Eye (tissue), 1 donor: ENCODE measurements at places on chromosomes 13 and 19.
A peak's percentile ranks its signal among the peaks of the same experiment; 100 is the strongest.

- DNase-seq: no peak
Measured at GRCh38 chr13:71603255-71603654, 263.7 kb downstream of the DACH1 start.

DNA sequence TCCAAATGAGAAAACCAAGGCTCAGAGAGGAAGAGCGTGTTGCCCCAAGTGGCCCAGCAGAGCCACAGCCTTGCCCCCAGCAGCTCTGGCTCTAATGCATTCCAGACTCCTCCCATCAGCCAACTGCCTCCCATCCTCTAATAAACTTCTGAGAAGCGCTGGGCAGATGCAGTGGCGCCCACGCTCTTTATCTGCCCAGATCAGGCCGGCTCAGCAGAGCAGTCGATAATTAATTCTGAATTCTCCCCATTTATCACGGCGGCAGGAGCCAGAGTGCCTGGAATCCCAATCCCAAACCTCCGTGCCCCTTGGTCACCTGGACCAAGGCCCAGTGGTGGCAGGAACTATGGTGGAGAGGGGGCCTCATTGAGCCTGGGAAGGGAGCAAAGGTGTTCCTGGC, 13.9 kb downstream of the TINCR start:
- peak; percentile 34 for DNase-seq

DNA sequence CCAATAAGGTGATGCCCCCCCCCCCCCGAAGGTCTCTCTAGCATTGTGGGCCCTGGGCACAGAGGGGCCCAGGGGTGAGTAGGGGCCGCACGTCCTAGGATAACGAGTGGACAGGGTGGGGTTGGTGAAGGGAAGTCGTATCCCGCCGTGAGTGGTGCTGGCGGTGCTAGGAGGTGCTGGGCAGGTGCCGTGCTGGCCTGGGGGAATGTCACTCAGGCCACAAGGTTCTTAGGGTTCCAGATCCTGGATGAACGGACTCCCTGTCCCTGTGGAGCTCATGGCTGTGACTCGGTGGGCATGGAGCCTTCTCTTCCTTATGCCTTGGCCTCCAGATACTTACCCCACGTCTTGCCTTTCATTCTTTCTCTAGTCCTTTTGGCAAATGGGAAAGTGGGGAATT, 157.4 kb upstream of the SOX1 start:
- no peak for DNase-seq

DNA sequence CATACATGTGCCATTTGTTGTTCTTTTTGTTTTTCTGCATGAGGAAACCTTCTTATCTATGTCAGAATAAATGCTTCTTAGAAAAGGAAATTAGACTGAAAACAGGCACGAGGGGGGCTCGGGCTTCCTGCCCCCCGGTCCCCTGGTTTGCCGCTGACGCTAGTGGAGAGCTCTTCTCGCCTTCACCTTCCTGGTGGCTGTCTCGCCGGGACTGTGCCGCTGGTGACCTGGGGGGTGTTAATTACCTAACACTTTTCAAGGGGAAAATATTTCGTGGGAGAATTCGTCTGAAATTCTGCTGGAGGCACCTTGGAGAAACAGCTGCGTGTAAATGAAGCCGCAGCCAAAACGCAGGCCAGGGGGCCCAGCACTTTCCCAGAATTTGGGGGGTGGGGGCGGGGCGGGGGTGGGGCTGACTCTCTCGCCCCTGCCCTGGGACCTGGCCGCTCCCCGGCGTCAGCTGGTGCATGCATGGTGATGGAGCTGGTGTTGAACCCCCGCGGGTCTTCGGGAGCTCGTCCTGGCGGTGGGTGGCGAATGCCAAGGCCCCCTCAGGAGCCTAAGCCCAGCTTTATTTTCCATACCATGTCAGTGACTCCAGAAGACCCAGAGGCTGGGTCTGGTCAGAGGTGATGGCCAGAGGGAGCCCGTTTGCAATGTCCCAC, 58.3 kb upstream of the MCF2L start:
- DNase-seq: no peak

DNA sequence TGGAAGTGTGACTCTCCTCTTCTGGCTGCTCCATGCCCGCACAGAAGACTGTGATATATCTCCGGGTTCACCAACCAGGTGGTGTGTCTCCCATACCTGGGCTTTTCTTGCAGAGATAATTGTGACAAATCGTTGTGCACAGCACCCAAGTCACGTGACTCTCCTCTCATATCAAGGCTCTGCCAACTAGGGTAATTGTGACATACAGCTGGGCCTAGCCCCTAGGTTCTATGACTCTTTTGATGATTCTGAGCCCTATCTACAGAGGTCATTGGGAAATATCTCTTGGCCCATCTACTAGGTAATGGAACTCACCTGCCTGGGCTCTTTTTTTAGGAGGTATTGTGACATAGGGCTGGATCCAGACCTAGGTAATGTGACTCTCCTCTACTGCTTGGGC, 89.8 kb downstream of the ZNF429 start:
- no peak for DNase-seq

DNA sequence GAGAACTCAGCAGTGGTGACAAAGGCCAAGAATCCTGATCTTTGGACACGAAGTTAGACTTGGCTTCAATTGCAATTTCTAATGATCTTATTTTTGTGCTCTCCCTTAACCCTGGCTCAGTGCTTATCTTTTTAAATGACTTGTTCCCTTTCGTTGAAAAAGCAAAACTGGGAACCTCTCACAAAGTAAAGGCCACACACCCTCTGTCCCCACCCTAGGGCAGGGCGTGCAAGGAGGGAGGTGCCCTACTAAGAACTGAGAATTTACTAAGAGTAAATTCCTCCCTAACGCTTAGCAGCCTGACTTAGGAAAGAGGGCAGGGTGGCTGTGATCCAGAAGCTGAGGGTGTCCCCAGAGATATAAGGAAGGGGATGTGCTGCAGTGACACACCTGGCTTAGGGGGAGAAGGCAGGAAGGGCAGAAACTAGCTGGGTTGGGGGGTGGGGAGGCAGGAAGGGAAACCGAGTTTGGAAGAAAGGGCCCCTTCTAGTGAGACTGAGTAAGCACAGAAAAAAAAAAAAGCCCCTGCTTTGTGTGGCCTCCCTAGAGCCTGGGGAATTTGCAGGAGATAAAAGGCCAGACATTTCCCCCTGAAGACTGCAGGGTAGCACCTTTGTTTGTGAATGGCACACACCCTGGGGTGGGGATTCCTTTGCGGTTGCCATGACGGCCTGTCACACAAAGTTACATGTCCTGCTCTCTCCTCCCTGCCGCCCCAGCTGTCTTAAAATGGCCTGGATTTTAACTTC, 435.1 kb downstream of the EFNB2 start:
- peak; percentile 39 for DNase-seq

GRCh38 chr19:48249502-48250014, 6.2 kb downstream of the CARD8 start:
- no peak for DNase-seq
